A549 treated with CORT108297 at 1 μM for 4 hours (cell line): ENCODE measurements at places on chromosomes 1 and 21. TPM values are rescaled to one million over a fixed set of nuclear protein-coding genes. Genes with fewer than 3 reads are reported as not detected.

The DBT gene
- 3.2 to 4.7 TPM (median 4.1 TPM) in 5 replicates for total RNA-seq

The CYP4Z1 gene
- not detected in 5 replicates for total RNA-seq

The ALPL gene
- total RNA-seq: 0.12 to 0.30 TPM (median 0.22 TPM) in 5 replicates

The SAMD13 gene
- total RNA-seq: 0.22 to 0.65 TPM (median 0.40 TPM) in 5 replicates

The ETV3L gene
- not detected in 5 replicates for total RNA-seq

The C2CD4D gene
- not detected in 5 replicates for total RNA-seq

The C1orf94 gene
- not detected in 5 replicates for total RNA-seq

The CLCA1 gene
- not detected in 5 replicates for total RNA-seq

The C8B gene
- not detected in 5 replicates for total RNA-seq

The SAMSN1 gene
- total RNA-seq: not detected in 5 replicates

The PLEKHA6 gene
- 20.6 to 31.2 TPM (median 27.2 TPM) in 5 replicates for total RNA-seq

The TEDDM1 gene
- not detected in 5 replicates for total RNA-seq

The GFI1 gene
- 0.07 to 0.26 TPM (median 0.21 TPM) in 5 replicates for total RNA-seq

The RGS8 gene
- not detected in 5 replicates for total RNA-seq

The RWDD3 gene
- 9.4 to 11.7 TPM (median 10.8 TPM) in 5 replicates for total RNA-seq

The ASPM gene
- total RNA-seq: 20.6 to 24.0 TPM (median 22.6 TPM) in 5 replicates

The KCNK2 gene
- 0.03 to 0.18 TPM (median 0.12 TPM) in 5 replicates for total RNA-seq

The CD34 gene
- total RNA-seq: not detected in 5 replicates

The C1QTNF12 gene
- 1.4 to 2.3 TPM (median 1.8 TPM) in 5 replicates for total RNA-seq

The PLA2G2C gene
- not detected in 5 replicates for total RNA-seq

The LCE1A gene
- total RNA-seq: not detected in 5 replicates

The ARHGEF2 gene
- total RNA-seq: 33.2 to 40.9 TPM (median 37.4 TPM) in 5 replicates

The PADI2 gene
- 0.98 to 1.5 TPM (median 1.3 TPM) in 5 replicates for total RNA-seq

The GJC2 gene
- 0.20 to 0.64 TPM (median 0.49 TPM) in 5 replicates for total RNA-seq

The FABP3 gene
- not detected in 5 replicates for total RNA-seq

The SPSB1 gene
- total RNA-seq: 27.9 to 32.5 TPM (median 30.3 TPM) in 5 replicates

The NBPF14 gene
- total RNA-seq: 11.9 to 15.8 TPM (median 15.6 TPM) in 5 replicates

The NBPF10 gene
- 0.46 to 0.75 TPM (median 0.57 TPM) in 5 replicates for total RNA-seq

The LCE2B gene
- not detected in 5 replicates for total RNA-seq

The UQCRHL gene
- total RNA-seq: 6.5 to 8.6 TPM (median 7.0 TPM) in 5 replicates

The ADAMTS5 gene
- not detected in 5 replicates for total RNA-seq

The APCS gene
- total RNA-seq: not detected in 5 replicates

The LHX4 gene
- 0.36 to 0.62 TPM (median 0.46 TPM) in 5 replicates for total RNA-seq

The SFN gene
- 478 to 638 TPM (median 601 TPM) in 5 replicates for total RNA-seq

The ECE1 gene
- 50.3 to 69.2 TPM (median 60.6 TPM) in 5 replicates for total RNA-seq

The ORC1 gene
- 18.0 to 19.7 TPM (median 18.6 TPM) in 5 replicates for total RNA-seq

The FAM163A gene
- total RNA-seq: 0.02 to 0.04 TPM (median 0.02 TPM) in 3 of 5 replicates, not detected in the others

The SLC22A15 gene
- 0.50 to 0.93 TPM (median 0.66 TPM) in 5 replicates for total RNA-seq

The HES3 gene
- total RNA-seq: not detected in 5 replicates

The PCP4 gene
- total RNA-seq: not detected in 5 replicates

The C1orf226 gene
- total RNA-seq: 0.50 to 0.85 TPM (median 0.74 TPM) in 5 replicates

The FMO4 gene
- total RNA-seq: 0.44 to 0.68 TPM (median 0.50 TPM) in 5 replicates

The C1orf87 gene
- not detected in 5 replicates for total RNA-seq

The OLIG2 gene
- not detected in 5 replicates for total RNA-seq

The NEK2 gene
- total RNA-seq: 39.2 to 55.5 TPM (median 45.6 TPM) in 5 replicates

The PTPN22 gene
- not detected in 5 replicates for total RNA-seq

The SPTA1 gene
- not detected in 5 replicates for total RNA-seq

The SPRR2A gene
- not detected in 5 replicates for total RNA-seq

The DMRTA2 gene
- total RNA-seq: 0.06 to 0.23 TPM (median 0.17 TPM) in 5 replicates

The AXDND1 gene
- 0.18 to 0.39 TPM (median 0.32 TPM) in 5 replicates for total RNA-seq

The SLC25A34 gene
- total RNA-seq: 0.15 to 0.35 TPM (median 0.31 TPM) in 5 replicates
